Activated CD8-positive, alpha-beta memory T cell treated with anti-CD3 and anti-CD28 coated beads for 24 hours (primary cell): ENCODE measurements at places on chromosomes 3 and 15.
A peak's percentile ranks its signal among the peaks of the same experiment; 100 is the strongest.

GRCh38 chr3:183532620-183533411 lies 22.7 kb downstream of the KLHL6 start:
- no peak for DNase-seq

- no peak for DNase-seq
Observed at GRCh38 chr3:109863701-109864100, 526.4 kb upstream of the DPPA4 start.

DNA sequence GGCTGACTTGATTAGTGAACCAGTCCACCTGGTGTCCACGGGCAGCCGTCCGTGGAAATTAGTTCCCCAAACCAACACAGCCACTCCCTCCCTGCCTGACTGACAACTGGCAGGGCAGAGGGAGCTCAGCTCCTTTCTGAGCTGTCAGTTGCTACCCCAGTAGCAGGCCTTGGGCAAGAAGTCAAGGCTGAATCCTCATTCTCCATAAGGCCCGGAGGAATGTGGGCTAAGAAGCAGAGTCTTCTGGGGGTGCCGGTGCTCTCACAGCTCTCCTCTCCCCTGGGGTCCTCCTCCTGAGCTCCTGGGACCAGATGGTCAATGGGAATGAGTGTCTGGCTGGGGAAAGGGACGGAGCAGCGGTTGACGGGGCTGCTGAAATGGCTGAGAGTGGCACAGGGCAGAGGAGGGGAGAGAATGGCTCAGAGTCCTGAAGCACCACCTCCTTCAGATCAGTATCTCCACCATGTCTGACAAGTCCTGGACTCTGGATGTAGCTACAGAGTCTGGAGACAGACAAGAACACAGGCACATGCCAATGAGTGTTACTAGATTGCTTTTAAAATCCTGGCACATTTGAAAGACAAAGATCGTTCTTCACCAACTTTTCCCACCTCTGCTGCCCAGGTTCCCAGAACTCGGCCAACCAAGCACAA lies 16.9 kb downstream of the AMOTL2 start:
- no peak for DNase-seq

DNA sequence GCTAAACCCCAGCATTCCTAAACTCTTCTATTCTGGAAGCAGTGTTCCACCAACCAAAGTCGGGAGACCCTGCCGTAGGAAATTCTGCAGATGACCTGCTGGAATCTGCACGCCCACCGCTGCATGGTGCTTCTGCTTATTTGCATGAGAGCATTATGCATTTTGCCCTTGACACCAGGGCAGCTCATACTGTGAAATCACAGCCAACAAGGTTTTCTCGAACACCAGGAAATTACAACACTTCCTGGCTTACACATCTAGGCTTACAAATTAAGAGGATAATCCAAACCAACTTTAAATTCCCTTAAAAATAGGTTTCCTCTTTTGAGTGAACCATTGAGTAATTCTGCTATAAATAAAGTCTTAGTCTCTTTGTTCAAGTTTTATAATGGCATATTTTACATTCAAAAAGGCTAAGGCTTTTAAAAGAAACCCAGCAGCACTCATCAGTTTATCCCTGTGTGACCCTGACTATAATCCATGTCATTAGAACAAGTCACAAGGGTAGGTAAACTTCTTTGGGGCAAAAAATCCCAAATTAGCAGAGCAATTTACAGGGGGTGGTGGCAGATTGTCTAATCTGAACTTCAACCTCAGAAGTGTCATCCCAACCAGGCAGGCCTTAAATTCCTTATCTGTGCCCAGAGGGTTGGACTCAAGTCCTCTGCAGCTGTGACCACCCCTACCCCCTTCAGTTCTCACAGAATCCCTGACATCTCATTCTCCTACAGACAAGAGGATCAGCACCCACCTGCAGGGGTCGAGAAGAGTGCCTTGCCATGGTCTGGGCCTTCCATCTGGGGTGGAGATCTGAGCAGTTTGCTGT lies 33.5 kb upstream of the RBP1 start:
- DNase-seq: no peak

DNA sequence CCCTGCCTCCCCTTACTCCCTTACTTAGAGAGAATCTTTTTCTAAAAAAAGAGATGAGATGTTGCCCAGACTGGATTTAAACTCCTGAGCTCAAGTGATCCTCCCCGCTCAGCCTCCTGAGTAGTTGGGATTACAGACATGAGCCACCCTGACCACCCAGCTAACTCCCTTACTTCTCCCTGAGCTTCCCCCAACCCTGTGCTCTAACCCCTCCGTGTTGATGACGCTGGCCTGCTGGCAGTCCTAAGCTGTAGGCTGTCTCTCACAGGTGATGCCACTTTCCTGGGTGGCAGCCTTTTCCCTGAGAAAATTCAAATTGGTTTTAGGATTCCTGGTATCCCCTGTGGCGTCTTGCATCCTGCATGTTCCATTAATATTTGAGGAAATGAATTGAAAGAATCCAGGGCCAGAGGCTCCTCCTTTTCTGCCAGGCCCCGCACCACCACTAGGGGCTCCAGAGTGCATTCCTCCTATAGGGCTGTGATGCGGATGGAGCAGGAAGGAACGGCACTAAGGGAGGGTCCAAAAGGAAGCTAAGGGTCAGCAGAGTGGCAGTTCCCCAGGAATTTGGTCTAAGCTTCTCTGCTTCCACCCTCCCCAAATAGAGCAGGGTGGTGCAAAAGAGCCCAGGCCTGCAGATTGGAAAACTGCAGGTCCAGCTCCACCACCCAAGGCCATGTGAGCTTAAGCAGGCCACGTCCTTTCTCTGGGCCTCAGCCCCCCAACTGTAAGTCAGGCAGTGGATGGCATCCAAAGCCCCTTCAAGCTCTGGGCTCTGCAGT lies 101.1 kb downstream of the DAPK2 start:
- peak; percentile 86 for DNase-seq

DNA sequence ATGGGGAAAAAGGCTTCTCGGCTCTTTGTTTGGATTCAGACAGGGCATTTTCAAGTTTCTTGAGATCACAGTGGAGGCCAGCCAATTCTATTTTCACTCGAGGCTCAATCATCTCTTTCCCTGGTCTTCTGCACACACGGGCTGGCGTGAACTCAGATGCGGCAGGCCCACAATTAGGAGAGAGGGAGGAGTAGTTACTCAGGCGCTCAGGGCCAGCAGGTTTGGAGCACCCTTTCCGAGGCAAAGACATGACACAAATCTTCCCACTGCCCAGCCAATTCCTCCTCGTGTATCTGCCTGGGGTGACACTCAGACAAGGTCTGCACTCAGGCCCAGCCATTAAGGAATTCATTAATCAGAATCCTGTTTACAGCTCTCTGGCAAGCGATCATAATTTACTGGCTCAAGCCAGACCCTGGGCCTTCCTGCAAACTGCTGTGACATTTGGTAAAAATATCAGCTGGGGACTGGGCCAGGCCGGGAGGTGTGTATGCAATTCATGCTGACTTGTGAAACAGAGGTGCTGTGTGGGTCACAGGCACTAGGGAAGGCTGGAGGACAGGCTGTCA lies 68.1 kb upstream of the TLE3 start:
- no peak for DNase-seq
